ENCODE measurements at places on chromosomes 4 and X.
A peak's percentile ranks its signal among the peaks of the same experiment; 100 is the strongest.

DNA sequence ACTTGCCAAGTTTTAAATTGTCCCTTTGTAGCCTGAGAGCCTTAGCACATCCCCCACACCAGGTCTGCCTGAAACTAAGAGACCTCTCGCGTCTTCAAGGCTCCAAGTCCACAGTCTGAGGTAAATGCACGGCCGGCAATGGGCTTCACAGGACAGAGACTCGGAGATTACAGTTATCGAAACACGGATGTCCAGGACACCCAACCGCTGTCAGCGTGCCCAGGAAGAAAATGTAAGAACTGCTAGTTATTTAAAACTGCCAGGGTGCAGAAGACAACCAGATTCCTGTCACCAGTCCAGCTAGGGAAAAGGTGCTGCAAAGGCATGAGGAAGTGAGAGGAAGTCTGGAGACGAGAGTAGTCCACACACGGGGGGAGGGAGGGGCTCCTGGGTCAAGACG lies 28.9 kb downstream of the ZNF827 start:
- DNase-seq: no peak

- DNase-seq: no peak
Observed at GRCh38 chrX:72346302-72346949, 40.7 kb upstream of the CITED1 start.

DNA sequence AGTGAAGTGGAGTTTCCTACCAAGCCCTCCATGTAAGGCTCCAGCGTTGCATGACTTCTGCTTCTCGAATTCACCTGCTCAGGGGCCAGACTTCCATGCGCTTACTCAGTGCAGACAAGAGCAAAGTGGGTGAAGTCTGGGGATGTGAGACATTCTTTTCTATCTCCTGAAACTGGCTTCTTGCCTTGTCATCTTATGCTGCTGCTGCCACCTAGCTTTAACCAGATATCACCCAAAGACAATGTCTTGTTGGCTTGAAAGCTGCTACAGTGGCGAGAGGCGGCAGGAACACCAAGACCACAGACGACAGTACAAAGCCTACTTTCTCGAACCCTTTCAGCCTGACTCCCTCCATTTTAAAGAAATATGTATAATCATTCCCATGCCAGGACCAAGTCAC lies 103.6 kb upstream of the ADGRG2 start:
- no peak for DNase-seq

GRCh38 chrX:332496-332860 lies 13.9 kb upstream of the GTPBP6 start:
- no peak for DNase-seq

- DNase-seq: no peak
Observed at GRCh38 chrX:22648281-22648680, 351.5 kb upstream of the DDX53 start.

DNA sequence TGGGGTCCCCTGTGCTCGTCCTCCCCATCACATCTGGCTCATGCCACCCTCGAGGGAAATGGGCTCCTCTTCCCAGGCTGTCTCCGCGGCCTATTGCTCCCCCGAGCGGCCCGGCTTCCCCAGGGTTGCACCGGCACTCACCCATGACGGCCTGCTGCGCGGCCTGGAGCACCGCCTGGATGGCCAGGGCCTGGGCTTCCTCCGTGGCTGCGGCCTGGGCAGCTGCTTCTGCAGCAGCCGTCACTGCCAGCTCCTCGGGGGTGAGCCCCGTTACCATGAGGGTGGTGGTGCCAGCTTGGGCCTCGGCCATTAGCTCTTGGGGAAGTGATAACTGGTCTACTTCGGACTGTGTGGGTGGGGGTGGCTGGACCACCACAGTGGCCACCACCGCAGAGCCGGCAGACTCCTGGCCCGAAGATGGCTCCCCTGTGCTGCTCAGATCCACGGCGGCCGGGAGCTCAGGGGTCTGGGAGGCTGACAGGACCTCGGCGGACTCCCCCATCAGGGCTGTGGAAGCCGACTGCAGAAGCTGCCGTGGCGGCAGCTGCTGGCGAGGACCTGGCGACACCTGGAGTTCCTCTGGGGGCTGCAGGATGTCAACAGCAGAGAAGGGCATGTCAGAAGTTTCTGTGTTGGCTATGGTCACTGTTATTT lies 8.1 kb upstream of the RENBP start:
- DNase-seq: no peak

DNA sequence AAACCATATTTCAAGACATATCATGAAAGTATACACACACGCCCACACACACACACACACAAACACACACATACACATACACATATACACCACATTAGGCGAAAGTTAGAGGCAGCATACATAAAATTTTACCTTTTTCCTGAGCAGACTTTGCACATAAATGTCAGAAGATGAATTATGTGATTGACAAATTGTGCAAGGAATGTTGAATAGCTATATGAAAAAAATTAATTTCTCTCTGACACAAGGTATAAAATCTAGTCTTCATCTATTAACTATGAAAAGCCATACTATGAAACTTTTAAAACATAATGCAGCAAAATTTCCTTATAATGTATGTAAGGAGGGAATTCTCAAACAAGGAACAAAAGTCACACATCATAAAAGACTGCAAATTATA lies 24.4 kb downstream of the FSTL5 start:
- DNase-seq: no peak

GRCh38 chrX:107025545-107025944 lies 25.5 kb upstream of the MORC4 start:
- DNase-seq: peak; percentile 12

GRCh38 chr4:15681067-15681371 lies 608 bp upstream of the FAM200B start:
- DNase-seq: no peak

DNA sequence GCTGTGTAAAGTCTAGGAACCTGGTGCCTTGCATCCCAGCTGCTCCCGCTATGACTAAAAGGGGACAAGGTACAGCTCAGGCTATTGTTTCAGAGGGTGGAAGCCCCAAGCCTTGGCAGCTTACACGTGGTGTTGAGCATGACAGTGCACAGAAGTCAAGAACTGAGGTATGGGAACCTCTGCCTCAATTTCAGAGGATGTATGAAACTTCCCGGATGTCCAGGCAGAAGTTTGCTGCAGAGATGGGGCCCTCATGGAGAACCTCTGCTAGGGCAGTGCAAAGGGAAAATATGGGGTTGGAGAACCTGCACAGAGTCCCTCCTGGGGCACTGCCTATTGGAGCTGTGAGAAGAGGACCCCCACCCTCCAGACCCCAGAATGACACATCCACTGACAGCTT lies 76.6 kb downstream of the DDX60 start:
- DNase-seq: no peak

DNA sequence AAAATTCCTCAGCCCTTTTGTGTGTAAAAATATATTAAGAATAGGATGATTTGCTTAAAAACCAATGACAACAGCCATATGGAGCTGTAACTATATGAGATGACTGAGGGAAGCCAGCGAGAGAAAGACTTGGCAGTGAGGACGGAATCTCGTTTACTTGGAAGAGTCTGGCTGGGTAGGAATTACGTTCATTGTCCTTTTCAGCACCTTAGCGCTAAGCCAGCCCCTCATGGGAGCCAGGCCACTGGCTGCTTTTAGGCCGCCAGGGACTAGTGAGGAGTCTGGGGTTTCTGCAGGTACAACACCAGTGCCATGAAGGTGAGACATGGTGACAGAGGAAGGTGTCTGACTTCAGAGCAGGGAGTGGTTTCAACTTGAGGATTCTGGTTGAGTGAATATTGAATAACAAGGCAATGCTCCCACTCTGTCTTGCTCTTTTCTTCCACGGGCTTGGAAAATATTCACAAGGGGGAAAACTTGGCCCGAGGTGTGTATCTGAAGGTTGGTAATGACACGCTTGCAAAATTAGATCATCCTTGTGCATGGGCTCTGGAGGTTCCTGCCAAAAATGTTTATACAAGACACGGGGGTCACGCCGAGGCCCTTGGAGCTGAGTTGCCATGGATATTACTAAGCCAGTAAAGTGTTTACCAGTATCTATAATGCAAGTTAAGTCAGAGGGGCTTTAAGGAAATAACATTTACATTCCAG lies 17.4 kb downstream of the KLF3 start:
- no peak for DNase-seq

DNA sequence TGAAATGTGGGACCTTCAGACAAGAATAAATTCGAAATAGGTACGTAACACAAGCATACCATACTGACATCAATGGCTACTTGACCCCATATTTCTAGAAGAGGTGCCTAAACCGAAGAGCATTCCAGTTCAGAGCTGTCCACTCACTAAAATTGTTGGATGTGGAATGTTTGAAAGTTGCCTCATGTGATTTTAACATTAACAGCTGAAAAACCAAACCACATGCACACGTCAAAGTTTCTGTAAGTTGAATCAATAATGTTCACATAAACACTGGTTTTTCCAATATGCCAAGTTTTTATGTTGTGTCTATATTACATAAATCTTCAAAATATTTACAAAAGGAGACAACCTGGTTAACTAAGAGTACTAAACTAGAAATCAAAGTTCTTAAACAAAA lies 3.5 kb downstream of the UBE2D3 start:
- no peak for DNase-seq

GRCh38 chr4:177393236-177393635 lies 49.0 kb downstream of the AGA start:
- no peak for DNase-seq

GRCh38 chr4:81165861-81166430 lies 49.1 kb downstream of the PRKG2 start:
- DNase-seq: no peak

DNA sequence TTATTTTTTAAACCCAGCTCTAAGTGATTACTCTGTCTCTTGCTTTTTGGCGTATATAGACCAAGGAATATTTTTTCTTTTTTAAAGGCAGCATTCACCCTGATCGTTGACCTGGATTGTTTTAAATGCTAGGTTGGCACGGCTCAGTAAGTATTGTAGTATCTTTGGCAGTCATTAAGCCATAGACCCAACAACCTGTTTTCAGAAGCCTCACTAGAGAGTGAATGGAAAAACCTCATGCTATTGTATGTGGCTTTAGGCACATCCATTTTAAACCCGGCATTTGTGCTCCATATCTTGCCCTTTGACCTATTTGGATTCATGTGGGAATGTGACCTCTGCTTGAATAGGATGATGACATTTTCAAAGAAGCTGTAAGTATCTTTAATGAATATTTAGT lies 183.9 kb downstream of the SNCA start:
- peak; percentile 47 for DNase-seq

- DNase-seq: peak; percentile 27
Observed at GRCh38 chr4:61201961-61202637, 2.0 kb downstream of the ADGRL3 start.

DNA sequence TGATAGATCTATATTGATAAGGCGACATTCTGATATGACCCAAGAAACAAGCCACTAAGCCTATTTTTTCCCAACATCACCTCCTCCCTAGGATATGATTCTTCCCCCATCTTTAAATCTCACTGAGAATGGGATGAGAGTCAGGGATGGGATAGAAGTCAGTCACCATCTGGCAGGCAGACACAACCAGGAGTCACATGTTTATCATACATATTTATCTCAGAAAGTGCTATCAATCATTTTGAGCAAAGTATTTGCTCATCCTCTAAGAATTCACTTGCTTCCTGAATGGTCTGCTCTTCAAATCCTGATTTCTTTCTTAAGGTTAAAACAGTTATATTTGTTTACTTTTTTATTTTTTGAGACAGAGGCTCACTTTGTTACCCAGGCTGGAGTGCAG lies 20.3 kb downstream of the DNAAF6 start:
- DNase-seq: no peak

GRCh38 chr4:54946741-54947140 lies 178.7 kb downstream of the KDR start:
- DNase-seq: no peak

DNA sequence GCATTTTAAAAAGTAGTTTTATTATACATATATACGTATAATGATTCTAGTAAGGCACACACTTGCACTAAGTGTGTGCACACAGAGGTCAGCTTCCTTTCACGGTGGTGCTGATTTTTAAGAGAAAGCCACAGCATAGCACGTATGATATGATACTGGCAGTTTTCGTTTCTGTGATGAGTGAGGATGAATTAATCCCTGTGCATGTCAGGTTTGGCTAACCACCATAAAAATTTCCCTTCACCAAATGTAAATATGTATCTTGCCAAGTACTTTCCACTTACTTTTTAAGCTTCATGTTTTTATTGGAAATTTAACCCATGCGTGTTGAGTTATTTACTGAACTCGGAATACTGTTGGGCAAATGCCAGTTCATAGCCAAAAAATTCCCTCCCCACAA lies 84.6 kb downstream of the SYNPO2 start:
- no peak for DNase-seq

- DNase-seq: no peak
Observed at GRCh38 chrX:144293229-144293628, 409.4 kb downstream of the UBE2NL start.

DNA sequence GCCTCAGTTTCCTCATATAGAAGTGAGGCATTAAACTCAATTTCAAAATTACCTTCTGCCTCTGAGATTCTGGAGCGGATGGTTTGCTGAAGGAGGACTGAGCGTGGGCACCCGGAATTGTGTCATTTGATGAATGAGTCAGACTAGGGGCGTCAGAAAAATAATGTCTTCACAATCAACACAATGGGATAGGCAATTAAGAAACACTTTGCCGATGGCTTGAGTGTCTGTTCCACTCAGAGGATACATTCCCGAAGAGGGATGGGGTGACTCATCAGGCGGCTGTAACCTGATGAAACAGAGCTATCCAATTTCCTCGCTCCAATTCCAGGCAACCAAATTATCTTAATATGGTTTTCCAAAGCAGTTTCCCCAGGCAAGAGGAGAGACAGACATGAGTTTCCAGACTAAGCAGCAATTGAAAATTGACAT lies 1.2 kb upstream of the CHRNA9 start:
- DNase-seq: no peak

- peak; percentile 0 for DNase-seq
Observed at GRCh38 chrX:82081027-82081426, 879.1 kb downstream of the SH3BGRL start.

GRCh38 chr4:119655111-119655837 lies 26.7 kb upstream of the PDE5A start:
- no peak for DNase-seq

GRCh38 chr4:608236-608635 lies 17.1 kb upstream of the PDE6B start:
- no peak for DNase-seq

GRCh38 chr4:185755451-185755850 lies 56.5 kb downstream of the SORBS2 start:
- DNase-seq: no peak

Data from neuronal stem cell (in vitro differentiated cells).